ENCODE measurements at places on chromosomes 3 and 15.

DNA sequence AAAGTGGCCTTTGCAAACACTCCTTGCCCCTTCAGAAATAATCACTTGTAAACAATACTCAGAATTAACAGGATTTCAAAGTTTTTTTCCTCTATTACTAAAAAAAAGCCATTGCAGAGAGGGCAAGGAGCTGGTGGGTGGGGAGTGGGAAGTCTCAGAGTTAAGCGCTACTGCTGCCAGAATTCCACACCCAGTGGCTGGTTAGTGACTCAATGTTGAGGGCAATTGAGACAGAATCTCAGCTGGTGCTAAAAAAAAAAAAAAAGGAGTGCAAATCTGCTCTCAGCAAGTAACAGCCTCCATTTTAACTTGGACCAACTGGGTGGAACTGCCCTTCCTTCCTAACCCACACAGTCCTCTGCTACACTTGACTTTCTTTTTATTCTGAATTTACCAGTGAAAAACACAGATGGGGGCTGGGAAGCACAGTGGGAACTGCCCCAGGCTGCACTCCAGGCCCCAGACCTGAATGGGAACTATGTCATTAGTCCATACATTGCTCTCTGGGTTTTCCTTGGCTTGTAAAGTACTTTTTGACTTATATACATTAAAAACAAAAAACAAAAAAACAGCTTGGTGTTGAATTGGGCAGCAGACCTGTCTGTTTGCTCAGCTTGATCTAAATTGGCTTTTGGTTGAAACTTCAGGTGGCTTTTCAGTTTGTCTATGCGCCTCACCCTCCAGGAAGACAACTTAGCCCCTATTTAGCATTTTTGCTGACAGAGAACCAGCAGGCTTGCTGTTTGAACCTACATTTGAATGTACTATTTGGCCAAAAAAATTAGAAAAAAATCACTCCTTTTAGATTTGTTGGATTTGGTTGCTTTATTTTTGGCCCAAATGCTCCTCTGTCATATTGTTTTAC, 357.8 kb upstream of the TBL1XR1 start:
- no peak for DNase-seq

- no peak for DNase-seq
Observed at GRCh38 chr3:183907911-183908331, 23.2 kb upstream of the PARL start.

GRCh38 chr3:139970526-139970925, 35.5 kb downstream of the CLSTN2 start:
- no peak for DNase-seq

DNA sequence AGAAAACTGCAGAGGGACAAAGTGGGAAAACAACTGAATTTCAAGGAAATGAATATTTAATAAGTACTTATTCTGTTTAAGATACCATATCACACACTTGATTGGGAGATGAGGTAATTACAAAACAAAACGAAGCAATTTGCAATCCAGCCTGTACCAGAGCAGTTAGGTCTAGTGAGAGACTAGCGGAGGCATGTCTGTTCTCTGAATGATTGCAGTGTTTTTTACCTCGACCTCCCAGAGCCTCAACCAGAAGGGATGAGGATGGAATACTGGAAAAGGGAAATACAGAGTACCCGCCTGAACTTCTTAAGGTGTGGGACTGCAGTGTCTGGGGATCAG, 59.5 kb downstream of the PIK3CB start:
- no peak for DNase-seq

DNA sequence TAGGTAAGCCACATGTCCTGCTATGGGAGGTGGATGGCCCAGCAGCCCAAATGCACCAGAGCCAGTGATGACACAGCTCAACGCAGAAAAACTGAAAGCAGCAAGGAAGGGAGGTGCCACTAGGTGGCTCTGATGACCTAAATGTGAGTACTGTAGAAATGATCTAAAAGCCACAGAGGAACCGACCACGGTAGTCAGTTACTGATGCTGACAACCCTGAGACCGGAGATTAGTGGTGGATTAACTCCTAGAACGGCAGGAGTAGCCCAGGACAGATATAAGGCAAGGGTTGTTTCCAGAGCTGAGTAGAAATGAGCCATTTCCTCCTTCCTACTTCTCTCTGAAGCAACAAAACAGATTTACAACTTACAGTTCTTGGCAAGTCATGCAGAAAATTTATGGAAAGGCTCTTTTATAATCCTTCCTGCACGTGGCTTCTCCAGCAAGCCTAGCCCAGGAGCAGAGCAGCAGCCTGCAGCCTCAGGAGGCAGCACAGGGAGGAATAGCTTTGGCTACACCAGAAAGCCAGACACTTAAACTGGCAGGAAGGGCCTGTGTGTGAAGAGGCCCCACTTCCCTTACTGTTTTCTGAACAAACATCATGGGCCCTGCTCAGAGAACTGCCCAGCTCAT, 13.1 kb downstream of the FBXL22 start:
- DNase-seq: peak; percentile 84

DNA sequence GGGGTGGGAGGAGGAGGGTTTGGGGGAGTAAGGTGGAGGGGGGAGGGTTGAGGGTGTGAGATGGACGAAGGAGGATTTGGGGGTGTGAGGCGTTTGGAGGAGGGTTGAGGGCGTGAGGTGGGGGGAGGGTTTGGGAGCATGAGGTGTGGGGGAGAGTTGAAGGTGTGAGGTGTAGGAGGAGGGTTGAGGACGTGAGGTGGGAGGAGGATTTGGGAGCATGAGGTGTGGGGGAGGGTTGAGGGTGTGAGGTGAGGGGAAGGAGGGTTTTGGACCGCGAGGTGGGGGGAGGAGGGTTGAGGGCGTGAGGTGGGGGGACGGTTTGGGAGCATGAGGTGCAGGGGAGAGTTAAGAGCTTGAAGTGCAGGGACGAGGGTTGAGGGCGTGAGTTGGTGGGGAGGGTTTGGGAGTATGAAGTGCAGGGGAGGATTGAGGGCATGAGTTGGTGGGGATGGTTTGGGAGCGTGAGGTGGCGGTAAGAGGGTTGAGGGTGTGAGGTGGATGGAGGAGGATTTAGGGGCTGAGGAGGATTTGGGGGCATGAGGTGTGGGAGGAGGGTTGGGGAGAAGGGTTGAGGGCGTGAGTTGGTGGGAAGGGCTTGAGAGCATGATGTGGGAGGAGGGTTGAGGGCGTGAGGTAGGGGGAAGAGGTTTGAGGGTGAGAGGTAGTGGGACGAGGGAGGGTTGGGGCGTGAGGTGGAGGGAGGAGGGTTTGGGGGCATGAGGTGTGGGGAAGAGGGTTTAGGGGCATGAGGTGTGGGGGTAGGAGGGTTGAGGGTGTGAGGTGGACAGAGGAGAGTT, 1.2 kb downstream of the MLF1 start:
- no peak for DNase-seq

DNA sequence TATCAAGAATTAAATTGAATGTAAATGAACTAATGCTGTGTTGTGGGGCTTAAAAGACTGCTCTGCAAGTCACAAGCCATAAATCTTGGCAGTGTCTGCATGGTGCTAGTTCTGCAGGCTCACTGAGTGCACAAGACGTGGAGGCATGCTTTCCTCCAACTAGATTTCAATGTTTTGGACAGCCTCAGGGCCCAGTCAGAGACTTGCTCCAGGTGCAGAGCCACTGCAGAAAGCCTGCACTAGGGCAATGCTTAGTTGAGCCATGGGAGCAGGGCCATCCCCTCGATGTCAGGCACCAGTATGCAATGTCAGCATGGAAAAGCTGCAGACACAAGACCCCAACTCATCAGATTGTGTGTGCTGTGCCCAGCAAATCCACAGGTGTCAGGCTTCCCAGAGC, 234.5 kb upstream of the CDIN1 start:
- no peak for DNase-seq

DNA sequence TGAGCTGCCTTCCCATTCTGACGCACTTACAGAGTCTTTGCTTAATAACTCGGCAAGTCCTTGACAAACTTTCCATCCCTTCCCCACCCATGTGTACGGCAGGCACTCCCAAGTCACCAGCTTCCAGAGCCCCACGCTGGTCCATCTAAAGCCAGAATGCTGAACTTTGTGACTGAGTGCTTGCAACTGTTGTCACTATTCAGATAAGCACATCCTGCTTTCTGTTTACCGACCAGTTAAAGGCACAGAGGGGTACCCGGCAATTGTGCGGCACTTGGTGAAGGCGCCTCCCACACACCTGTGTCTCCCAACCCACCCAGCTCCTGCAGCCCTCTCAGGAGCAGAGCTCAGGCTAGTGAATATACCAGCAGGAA, 430.6 kb downstream of the FOXP1 start:
- no peak for DNase-seq

DNA sequence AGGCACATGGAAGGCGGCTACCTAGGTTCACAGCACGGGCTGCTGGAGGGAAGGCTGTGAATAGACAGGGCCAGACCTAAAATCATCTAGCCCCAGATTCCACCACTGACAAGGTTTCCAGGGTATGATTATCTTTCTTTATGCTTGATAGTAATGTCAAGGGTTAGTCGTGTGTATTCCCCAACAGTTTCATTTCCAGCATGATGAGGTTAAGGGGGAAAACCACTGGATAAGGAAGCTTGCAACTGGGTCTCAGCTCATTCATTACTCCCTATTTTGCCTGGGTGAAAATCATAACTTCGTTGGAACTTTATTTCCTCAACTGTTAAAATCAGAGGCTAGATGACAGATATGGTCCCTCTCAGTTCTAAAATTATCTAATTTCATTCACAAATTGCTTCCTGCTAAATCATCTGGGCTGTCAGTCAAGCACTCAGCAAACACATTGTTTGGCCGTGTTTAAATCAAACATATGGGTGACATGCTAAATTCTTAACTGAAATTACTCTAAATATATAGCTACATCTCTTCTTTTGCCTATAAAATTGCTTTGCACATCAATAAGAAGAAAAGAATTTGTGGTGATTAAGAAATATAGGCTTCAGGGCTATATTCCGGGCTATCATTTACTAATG, 111.7 kb downstream of the CYP19A1 start:
- DNase-seq: no peak

- no peak for DNase-seq
Observed at GRCh38 chr3:42176242-42177034, 85.3 kb downstream of the TRAK1 start.

GRCh38 chr15:67373971-67374370, 119.4 kb downstream of the IQCH start:
- no peak for DNase-seq

- peak; percentile 32 for DNase-seq
Observed at GRCh38 chr15:45402955-45403877, 24.9 kb upstream of the GATM start.

GRCh38 chr3:22951910-22952309, 251.2 kb upstream of the UBE2E2 start:
- DNase-seq: no peak

DNA sequence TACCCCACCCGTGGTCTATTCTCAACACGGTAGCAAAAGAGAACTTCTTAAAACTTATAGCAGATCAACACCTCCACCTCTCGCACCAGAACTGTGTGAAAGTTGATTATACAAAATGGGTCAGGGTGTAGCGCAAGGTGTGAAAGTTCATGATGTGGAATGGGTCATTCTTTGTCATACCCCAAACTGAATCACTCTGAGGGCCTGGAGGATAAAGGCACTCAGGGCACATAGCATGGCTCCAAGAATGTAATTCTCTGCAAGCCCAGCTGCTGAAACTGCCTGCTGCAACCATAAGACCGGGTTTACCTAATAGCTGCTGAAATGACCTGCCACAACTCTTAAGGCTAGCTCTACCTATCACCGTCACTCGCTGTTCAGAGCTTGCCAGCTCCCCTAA, 70.0 kb downstream of the FOXP1 start:
- no peak for DNase-seq

DNA sequence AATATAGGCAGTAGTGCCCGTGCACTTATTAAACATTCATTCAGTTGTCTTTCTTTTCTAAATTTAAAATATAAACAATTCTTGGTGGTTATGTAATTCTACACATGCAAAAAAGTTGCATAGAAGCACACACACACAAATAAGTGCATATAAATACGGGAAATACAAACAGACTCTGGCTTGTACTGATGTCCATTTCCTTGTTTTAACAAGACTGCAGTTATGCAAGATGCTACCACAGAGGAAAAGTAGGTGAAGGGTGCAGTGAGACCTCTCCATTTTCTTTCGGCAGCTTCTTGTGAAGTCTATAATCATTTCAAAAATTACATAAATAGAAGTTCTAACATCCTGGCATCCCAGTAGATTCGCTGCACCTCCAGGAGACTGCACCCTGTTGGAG, 130.6 kb upstream of the BCL6 start:
- DNase-seq: no peak

GRCh38 chr3:191123231-191123630, 75.8 kb upstream of the OSTN start:
- DNase-seq: no peak

DNA sequence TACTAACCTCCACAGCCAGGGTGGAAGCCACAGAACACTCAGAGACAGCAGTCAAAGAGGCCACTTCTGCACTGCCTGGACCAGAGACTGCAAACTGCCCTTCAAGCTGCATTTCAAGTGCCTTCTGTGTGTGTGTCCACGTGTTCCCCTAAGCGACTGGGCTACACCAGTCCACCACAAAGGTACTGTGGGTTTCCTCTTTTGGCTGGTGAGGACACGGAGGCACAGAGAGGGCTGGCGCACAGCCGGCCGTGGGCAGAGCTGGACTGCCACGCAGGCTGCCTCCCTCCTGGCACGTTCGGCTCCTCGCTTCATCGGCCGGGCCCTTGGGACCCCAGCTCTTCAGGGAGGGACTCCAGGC, 60.9 kb downstream of the MGLL start:
- no peak for DNase-seq

- no peak for DNase-seq
Observed at GRCh38 chr3:99929745-99930139, 112.1 kb downstream of the CMSS1 start.

DNA sequence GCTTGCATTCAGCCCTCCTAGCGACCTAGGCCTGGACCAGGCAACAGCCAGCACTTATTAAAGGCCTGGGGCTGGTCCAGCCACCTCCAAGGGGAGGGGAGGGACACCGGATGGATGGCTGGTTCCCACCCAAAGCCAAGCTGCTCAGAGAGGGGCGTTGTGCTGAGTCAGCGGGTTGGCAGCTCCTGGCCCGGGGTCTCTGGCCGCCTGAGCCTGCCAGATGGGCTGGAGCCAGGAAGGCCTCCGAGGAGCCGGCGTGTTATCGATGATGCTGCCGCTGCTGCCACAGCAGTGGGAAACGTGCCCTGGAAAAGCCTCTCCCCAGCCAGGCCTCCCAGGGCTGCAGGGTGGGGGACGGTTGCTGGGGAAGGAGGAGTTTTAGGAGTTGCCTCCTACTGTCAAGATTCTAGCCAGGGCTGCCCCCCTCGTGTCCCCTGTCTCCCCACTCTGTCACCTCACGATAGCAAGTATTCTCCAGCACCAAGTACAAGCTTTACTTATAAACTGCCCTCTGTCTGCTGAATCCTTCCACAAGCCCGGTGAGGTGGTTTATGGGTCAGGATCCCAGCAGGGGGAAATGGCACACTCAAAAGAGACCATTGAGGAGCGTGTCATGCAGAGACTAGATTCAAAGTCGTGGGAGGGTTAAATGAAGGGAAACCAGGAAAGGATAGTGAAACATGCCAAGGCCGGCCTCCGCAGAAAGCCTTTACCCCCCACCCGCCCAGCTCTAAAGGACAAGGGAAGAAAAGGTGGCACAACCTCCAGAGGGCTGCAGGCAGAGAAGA, 43.2 kb upstream of the TSEN2 start:
- no peak for DNase-seq

GRCh38 chr3:63779227-63779626, 39.9 kb upstream of the C3orf49 start:
- no peak for DNase-seq
